Ovary (tissue), 10 donors: ENCODE measurements at places on chromosomes 6 and 20.

DNA sequence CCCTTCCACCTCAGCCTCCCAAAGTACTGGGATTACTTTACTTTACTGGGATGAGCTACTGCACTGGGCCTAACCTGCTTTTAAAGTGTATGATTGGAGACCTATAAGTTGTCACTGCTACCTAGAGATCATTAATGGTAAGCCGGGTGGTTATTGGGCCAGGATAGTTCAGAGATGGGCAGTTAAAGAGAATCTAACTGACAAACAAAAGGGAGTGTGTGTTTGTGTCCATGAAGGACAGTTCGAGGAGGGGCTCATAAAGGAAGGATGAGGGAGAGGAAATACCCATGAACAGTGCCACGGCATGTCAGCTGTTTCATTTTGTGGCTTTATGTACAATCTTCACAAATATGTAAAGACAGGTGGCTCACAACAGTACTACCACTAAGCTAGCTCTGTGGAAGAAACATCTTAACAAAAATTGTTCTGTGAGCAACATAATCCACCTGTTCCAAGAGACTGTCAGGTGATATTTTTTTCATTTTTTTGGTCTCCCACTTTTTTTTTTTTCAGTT, 69.7 kb upstream of the FAM8A1 start:
- DNase-seq = no peak

DNA sequence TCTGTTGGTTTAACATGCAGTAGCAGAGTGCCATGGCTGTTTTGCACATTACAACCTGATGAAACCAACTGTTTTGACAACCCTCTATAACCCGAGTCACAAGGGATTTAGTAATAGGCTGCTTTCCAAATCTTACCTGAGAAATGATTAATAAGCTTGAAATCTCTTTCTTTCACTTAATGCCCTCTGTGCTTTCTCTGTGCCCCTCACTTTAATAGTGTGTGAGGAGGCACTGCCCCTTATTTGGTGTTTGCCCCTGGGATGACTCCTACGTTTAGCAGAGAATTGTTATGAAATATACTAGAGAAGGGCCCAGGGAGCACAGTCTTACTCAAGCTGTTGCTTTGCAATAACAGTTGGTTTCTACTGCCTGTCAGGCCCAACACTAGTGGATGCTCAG, 31.0 kb upstream of the PTCHD4 start:
- no peak for DNase-seq

DNA sequence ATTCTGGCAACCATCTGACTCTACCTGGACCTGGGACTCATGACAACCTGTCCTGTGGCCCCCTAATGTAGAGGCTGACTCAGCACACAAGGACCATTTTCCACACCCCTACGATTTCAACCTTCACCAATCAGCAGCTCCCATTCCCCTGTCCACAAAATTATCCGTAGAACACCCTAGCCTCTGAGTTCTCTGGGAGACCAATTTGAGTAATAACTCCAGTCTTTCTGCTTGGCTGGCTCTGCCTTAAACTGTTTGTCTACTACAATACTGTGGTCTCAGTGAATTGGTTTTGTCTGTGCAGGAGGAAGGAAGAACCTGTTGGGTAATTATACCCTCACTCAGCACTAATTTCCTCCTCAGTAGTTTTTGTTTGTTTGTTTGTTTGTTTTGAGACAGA, 99.3 kb upstream of the MRPS10 start:
- DNase-seq = no peak

DNA sequence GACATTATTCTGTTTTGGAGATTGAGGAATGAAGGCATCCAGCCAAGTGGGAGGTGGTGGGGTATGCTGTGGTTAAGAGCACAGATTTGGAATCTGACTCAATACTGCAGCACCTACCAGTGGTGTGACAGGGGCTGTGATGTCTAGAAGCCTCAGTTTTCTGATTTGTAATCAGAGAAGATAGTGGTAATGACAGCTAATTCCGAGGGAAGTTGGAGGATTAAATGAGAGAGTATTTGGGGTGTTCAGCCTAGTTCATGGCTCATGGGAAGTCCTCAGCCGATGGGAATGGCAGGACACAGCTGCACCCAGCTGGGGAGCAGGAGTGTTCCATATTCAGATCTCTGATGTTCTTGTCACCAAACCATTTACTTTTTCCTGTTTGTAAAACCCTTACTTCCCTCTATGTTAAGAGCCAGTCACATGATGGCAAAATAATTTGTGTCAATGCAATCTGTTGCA, 9.3 kb downstream of the SLC9A8 start:
- DNase-seq = peak; percentile 46

GRCh38 chr6:165184192-165184979, 125.0 kb downstream of the C6orf118 start:
- no peak for DNase-seq
